ENCODE measurements at places on chromosomes 2 and 18.

- no peak for DNase-seq
These were observed 90.1 kb downstream of the GAREM1 start for GRCh38 chr18:32380559-32380958.

- DNase-seq, result no peak
These were observed 37.1 kb downstream of the GPR45 start for GRCh38 chr2:105278654-105279053.

DNA sequence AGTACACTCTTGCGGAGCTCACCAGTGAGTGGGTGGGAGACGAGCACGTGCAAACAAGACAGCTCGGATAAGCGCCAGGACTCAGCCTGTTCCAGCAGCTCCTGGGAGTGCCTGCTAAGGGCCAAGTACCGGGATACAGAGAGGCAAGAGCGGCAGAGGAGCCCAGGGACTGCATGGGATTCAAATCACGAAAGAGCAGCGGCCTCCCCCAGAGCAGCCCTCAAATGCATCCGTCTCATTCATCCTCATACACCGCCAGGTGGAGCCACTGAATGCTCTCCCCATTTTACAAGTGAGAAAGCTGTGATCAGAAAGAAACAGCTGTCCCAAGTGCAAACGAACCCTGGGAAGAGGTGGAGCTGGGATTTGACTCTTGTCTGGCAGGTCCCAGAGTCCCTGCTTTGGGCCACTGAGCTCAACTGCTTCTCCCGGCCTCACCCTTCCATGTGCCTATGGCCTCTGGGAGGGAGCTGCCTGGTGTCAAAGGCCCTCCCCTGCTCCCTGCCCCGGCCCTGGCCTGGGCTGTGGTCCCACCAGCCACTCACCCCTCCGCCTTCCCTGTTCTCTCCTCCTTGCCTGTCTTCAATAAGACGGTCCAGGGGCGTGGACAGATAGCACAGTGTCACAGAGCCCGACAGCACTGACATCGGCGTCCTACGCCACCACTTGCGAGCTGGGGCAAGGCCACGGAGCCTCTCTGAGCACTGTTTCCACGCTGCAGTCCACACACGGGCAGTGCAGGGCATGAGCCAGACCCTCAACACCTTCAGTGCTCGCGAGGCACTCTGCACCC is 72.8 kb upstream of the TAF1B start:
- peak; percentile 78 for DNase-seq

DNA sequence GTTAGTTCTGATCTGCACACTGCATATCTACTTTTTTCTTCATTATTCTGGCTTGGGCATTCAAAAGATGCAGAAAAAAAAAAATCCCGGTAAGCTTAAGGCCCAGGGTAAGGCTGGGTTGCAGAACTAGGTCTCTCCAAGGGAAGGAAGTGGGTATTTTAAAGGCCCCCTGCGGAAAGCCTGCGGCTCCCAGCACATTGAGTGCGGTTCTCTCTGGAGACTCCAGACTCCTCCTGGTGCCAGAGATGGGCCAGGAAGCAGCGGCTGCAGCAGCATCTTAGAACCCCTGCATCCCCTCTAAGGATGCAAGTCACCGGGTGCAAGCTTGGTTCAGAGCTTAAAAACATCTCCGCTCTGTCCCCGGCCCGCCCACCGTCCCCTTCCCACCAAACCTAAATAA is 49.5 kb downstream of the TGIF1 start:
- no peak for DNase-seq

Measured in lung microvascular endothelial cell (primary cell).